ENCODE measurements at places on chromosomes 1 and 21.

DNA sequence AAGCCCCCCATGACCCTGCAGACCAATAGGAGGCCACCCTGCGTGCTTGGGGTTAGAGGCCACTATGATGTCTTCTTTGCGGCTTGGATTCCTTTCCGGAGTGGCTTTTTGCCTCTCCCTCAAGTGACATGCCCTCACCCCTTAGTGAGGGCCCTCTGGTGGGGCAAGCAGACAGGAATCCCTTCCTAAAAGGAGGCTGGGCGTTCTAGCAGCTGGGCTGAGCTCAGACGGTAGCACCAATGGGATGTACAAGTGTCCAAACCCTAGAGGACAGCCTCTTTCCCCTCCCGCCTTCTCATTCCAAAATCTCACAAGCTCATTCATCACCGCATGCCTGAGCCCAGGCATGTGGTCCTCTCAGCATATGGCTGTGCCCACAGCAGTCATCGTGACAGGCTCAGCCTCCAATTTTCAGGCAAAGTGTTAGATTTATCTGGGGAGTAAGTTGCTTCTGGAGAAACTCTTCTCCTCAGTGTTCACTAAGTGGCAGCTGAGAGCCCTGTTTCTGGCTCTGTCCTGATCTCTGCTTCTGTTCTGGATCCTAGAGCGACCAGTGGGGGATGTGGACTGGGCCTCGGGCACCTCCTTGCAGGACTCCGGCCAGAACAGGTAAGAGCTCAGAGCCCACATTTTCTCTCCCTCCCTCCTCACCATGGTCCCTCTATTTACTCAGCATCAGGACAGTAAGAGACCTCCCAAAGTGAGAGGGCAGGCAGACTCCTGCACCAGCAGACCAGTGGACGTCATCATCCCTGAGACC is 4.8 kb downstream of the KIAA1614 start:
- DNase-seq, result no peak

- DNase-seq, result no peak
Measured at GRCh38 chr1:29461115-29461739, 224.9 kb downstream of the PTPRU start.

DNA sequence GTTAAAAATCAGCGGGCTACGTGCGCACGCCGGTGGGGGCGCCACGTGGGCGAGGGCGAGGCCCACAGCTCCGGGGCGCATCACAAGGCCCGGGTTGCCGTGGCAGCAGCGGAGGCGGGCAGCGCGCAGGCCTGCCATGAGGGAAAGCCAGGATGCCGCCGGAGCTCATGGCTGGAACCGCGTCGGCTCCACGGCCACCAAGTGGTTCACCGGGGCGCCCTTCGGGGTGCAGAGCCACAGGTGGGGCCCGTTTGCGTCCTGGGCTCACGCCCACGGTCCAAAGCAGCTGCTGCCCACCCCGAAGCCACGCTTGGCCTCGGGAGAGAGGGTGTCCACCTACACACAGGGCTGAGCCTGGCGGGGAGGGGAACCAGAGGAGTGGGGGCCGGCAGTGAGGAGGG is 4.9 kb upstream of the TTC22 start:
- no peak for DNase-seq

DNA sequence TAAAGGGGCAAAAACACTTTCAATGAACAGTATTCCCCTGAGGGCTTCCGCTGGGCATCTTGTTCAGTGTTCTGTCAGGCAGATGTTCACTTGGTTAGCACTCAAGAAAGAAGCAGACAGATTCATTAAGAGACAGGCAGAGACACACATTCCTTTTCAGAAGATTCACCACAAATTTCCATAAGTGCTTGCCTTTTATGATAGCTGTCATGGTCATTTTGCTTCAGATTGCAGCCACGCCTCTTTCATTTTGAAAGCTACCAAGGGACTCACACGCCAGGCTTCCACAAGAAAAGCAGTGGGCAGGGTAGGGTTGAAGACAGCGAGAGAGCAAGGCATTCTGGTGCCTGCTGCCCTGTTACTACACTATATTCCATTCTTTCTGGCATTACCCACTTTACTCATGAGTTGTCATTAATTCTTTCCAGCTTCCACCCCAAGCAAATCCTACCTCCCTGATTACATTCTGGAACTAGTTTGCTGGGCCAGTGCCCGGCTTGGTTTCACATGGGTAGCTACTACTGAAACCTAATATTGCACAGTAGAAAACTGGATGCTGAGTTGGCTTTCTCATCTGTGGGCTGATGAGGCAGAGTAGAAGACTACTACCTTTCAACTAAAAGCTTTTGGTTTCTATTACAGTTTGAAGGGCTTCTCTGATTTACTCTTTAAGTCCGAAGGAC is 91.2 kb upstream of the COL24A1 start:
- no peak for DNase-seq

GRCh38 chr1:163897412-163898155 is 575.8 kb downstream of the NUF2 start:
- DNase-seq, result no peak

DNA sequence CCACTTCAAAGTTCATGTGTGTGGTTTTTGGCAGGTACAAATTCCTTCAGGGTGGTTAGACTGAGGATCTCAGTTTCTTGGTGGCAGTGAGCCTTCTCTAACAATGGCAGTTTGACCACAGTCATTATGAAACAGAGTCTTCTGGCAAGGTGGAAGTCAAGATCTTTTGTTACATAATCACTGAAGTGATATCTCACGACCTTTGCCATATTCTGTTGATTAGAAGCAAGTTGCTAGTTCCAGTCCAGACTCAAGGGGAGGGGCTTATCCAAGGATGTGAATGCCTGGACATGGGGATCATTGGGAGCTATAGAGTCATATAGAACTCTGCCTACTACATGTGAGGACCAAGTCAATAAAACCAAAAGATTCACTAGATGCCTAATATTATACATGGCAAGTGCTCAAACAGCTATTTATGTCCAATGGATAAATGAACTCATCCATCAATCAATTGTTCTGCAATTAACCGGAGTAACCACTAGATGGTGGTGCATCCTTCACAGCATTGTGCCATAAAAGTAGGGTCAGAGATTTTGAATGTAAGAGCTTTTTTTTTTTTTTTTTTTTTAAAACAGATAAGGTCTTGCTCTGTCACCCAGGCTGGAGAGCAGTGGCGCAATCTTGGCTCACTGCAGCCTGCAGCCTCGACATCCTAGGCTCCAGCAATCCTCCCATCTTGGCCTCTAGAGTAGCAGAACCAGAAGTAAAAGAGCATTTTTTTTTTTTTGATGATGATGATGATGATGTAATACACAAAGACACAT is 131.9 kb downstream of the CRB1 start:
- DNase-seq, result peak; percentile 25

GRCh38 chr1:77948841-77949424 is 29.9 kb downstream of the FUBP1 start:
- no peak for DNase-seq

DNA sequence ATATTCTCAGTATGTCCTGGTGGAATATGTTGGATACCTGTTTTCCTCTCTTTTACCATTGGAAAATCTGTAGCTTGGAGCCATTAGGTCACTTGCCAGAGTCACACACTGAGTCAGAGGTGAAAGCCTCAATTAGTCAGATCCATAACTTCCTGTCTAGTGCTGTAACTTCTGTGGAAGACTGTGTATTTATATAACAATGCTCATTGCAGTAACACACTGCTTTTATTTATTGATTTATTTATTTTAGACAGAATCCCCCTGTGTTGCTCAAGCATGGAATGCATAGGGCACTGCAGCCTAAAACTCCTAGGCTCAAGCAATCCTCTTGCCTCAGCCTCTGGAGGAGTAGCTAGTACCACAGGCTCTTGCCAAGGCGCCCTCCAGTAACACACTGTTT is 1.3 kb upstream of the DOCK7 start:
- DNase-seq, result no peak

DNA sequence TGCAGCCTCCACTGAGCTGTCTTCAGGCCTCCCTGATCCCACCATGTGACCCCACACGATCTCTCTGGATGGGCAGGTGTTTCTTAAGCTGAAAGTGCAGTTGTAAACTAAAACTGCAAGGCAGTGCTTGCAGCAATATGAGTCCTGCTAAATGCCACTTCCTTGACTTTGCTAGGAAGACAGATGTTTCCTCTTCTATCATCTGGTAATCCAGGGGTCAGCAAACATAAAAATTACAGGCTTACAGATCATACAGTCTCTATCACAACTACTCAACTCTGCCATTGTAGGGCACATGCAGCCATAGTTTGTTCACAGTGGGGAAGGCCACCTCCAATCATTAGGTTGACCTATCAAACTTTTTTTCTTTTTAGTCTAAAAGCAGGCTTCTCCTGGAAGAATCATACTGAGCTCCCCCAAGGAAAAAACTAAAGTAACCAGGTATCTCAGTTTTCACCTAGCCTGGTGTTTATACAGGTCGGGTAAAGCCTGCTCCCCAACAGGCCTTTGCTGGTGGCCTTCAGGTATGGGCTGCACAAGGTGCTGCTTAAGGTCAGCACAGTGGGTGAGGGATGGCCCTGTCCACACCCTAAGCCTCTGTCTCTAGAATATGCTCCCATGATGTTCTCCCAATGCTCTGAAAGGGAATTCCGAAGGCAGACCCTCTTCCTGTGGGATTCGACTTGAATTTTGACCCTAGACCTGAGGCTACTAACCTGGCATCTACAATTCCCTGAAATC is 10.8 kb downstream of the ABCA4 start:
- no peak for DNase-seq

DNA sequence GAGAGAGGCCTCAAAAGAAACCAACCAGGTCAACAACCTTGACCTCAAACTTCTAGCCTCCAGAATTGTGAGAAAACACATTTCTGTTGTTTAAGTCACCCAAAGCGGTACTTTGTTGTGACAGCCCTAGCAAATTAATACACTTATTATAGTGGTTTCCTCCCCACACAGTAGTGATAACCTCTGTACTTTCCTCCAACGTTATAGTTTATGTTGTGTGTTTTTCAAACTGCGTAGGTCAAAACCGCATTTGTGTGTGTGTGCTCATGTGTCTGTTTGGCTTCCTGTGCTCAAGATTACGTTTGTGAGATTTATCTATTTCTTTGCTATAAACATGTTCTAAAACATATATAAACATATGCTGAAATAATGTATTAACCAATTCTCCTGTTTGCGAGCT is 667.8 kb upstream of the USP24 start:
- no peak for DNase-seq

DNA sequence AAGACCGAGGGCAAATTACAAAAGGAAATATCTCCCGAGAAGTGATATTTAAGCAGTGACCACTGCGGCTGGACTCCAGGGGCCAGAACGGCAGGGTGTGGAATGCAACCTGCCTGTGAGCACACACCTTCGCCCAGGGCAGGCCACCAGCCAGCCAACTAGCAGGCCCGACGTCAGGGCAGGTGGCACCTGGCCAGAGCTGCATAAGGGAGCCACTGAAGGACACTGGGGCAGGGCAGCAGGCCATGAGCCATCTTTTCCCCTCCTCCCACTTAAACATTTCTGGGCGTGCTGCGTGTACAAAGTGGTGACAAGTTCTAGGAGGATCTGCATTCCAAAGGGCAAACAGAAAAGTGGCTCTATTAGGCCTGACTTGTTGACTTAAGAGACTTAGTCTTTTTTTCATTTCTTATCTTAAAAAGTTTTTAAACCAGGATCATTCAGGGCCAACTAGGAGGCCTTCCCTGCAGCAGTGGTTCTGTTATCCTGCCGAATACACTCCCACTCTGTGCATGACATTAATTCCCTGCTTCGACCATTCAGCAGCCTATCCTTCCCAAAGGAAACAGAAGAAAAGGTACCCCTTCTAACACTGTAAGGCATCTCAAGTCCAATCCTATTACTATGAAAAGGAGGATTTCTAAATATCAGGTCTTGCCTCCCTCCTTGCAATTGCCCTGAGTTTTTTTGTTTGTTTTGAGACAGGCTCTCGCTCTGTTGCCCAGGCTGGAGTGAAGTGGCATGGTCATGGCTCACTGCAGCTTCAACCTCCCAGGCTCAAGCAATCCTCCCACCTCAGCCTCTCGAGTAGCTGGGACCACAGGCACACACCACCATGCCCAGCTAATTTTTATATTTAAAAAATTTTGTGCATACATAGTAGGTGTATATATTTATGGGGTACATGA is 96.3 kb downstream of the BCAR3 start:
- no peak for DNase-seq

GRCh38 chr1:213568929-213569815 is 418.6 kb upstream of the PROX1 start:
- DNase-seq, result no peak

DNA sequence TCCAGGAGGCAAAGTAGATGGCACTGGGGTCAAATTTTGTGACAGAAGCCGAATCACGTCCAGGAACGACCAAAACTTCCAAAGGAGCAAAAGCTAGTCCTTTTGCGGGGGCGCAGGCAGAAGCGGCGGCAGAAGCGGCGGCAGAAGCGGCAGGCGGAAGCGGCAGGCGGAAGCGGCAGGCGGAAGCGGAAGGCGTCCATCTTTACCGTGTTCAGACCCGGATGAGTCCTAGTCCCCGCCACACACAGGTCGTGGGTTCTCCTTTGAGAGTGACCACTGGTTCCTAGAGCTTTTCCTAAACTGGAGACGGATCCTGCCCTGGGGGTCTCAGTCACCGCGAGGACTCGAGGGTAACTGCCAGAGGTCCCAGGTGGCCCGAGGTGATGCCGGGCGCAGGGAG is 53.6 kb downstream of the POFUT2 start:
- DNase-seq, result no peak

GRCh38 chr21:41583274-41583790 is 75.4 kb upstream of the TMPRSS2 start:
- no peak for DNase-seq
